ENCODE measurements at places on chromosomes 2 and 18.

DNA sequence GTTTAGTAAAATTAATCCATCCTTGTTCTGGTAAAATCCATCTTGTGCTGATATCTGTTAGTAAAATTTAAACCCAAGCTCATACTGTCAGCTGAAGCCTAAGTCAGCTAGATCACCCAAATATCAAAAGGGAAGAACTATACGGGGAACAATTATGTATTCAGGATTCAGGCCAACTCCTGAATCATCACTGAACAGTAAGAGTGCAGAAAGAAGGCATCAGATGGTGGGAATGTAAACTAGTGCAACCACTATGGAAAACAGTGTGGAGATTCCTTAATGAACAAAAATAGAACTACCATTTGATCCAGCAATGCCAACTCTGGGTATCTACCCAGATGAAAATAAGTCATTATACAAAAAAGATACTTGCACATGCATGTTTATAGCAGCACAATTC lies 81.8 kb downstream of the RAPGEF4 start:
- DNase-seq: no peak

- DNase-seq: no peak
These were observed 284.0 kb upstream of the CWC22 start for GRCh38 chr2:180291060-180291459.

GRCh38 chr2:18749912-18750526 lies 160.7 kb upstream of the NT5C1B start:
- peak; percentile 67 for DNase-seq

- DNase-seq: no peak
These were observed 97.7 kb downstream of the GYPC start for GRCh38 chr2:126753501-126754212.

DNA sequence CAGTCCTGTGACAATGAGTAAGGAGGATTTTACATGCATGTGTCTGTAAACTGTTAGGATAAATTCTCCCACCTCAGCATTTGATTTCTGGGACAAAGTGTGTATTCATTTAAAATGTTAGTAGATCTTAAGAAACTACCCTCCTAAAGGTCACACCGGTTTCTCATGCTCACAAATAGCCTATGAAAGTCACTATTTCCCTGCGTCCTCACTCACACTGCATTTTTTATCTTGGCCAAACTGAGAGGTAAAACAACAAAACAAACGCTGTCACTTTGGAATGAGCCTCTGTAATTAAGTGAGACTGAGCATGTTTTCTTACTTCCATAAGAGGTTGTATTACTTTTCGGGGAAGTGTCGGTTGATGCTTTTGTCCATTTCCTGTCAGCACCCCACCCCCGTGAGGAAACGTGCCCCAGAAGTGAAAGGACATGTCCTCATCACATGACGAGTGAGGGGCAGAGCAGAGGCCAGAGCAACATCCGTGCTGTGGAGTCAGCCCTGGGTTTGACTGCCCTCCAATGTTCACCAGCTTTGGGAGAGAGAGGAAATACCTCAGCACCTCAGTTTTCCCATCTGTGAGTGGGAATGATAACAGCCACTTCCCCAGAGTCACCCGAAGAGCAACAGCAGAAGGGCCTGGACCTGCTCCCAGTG lies 3.1 kb downstream of the GYPC start:
- DNase-seq: peak; percentile 87

- DNase-seq: no peak
These were observed 7.3 kb downstream of the PLA2R1 start for GRCh38 chr2:160054984-160055725.

- DNase-seq: no peak
These were observed 177.6 kb downstream of the BABAM2 start for GRCh38 chr2:28068088-28068487.

DNA sequence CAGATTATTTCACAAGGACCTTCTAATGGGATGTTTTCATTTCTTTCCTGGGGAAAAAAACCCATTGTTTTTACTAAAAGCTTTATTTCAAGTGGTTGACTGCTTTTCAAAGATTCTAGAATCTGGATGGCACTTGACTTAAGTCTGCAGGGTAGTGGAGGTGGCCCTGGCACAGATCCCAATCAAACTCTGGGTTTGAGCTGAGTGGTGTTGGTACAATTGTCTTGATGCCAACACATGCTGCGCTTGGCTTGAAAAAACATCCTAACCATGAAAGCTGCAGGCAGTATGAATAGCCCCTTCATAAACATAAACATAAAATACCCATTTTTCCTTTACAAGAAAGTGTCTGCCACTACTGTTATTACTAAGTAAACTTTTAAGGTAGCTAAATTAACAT lies 3.6 kb downstream of the PAPOLG start:
- no peak for DNase-seq

GRCh38 chr2:68784915-68785314 lies 50.3 kb downstream of the ARHGAP25 start:
- DNase-seq: peak; percentile 38

Data from activated CD8-positive, alpha-beta T cell treated with anti-CD3 and anti-CD28 coated beads for 36 hours (primary cell).